ENCODE measurements at places on chromosomes 6 and 20.

GRCh38 chr20:58372806-58373205 lies 16.2 kb upstream of the VAPB start:
- no peak for DNase-seq

GRCh38 chr20:44084891-44085290 lies 102.1 kb downstream of the JPH2 start:
- DNase-seq, result no peak

GRCh38 chr6:54813892-54814291 lies 32.7 kb upstream of the FAM83B start:
- DNase-seq, result no peak

DNA sequence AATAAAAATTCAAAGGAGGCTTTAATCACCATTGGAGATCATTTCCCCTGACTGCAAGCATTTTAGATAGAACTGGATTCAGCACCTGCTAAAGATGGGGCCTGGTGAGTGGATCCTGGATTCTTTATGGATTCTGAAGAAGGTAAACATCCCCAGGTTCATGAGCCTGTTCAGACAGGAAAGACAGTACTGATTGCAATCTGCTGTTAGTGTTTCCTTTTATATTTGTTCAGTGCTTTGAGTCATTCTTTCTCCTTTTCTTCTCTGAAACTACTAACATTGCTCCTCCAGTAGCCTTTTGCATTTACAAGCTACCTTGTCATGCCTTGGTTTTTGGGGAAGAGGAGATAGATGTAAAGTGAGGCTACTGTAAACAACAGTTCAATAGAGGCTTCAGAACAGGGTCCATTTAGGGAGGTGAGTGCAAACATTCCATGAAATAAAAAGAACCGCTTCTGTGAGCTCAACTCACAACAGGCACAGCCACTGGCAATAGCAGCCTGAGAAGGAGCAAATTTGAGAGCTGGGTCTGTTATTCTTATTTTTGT lies 66.4 kb upstream of the PRL start:
- DNase-seq, result no peak

DNA sequence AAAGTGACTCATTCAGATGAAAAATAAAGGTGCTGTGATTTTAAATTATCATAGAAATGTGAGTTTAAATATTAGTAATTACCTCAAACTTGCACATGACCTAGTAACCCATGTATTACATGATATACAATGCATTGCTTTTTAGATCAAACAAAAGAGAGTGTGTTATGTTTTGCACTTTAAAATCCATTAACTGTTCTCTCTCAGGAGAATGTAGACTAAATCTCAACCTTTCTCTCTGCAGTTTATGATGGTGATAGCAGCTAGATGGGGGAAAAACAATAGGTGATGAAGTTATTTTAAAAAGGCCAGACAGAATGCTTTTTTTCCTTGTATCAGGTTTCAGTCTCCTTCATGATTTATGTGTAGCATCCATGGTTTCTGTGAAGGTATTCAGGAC lies 404.4 kb upstream of the RNF217 start:
- DNase-seq, result no peak

DNA sequence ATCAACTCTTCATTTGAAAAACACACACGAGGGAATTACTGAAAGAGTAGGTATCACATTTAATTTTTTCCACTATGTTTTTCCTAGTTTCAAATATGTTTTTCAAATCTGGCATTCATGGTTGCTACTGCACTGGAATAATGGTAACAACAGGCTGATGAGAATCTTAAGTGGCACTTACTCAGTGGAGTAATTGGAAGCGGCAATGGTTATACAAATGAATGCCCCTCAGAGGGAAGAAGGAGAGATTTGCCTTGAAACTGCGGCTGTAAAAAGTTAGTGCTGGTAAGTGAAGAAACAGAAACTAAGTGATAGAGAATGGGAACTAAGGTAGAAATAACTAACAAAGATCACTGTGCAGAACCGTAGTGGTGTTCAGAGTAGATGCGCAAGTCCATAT lies 41.0 kb upstream of the PDE7B start:
- no peak for DNase-seq

DNA sequence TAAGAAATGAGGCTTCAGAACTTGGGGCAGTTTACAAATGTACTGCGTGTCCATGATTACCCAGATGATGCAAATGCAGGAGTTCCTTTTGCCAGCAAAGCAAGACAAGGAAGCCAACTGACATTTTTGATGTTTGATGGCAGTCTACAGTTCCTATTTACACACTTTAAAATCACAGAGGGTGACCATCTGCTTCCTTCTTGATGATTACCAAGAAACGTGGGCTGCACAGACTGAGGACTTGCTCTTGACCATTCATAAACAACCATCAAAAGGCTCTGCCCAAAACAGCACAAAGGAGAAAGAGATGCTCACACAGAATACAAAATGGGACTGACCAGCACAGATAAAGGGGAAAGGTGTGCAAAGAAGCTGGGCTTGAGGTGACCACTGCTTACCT lies 79.8 kb upstream of the TRAF3IP2 start:
- no peak for DNase-seq

DNA sequence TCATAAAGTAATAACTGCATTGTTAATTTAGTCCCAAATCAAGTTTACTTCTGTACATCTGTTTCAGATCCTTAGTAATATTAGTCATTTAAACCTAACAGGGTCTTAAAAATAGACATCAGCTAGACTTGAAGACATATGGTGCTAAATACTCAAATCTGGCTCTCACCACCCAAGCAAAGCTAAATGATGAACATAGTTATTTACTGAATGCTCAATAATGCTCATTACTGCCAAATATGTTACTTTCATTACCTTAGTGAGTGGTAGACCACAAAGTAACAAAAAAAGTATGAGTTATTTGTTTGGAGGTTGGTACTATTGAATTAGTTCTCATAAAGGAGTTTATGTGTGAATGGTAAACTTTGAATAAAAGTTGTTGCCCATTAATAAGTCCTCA lies 502.1 kb downstream of the PKHD1 start:
- DNase-seq, result no peak

DNA sequence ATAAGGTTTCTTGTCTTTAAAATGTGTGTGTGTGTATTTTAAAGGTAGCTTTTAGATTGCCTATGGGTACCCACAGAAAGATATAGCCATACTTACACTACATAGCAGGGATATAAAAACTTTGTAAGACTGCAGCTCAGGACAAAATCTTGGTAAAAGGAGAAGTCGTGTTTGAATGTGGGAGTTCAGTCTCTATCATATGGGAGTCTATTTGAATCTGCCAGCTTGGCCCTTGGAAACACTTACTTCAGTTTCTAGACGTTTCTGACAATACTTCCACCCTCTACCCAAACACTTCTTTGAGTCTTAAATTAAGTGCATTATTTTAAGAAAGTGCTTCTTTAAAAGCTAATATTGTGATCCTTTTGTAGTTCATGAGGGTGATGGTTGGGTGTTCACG lies 155.7 kb downstream of the CARMIL1 start:
- DNase-seq, result no peak

DNA sequence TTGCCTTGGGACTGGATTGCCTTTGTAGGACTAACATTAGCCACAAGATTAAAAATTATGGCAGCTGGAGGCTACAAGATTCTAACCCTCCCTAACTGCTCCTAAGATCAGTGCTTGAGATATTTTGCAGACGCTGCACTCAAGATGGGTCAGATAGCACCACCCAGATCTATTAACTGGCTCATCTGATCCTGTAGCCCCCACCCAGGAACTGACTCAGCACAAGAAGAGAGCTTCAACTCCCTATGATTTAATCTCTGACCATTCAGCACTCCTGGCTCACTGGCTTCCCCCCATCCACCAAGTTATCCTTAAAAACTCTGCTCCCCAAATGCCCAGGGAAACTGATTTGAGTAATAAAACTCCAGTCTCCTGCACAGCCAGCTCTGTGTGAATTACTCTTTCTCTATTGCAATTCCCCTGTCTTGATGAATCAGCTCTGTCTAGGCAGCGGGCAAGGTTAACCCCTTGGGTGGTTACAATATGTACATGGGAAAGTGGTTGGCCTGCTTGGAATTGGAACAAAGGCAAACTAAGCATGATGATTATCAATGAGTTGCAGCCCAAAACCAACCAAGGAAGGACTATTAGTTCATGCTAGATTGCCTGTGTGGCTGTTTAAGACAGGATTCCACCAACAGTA lies 111.3 kb downstream of the OR2B2 start:
- DNase-seq, result no peak

GRCh38 chr20:35821807-35822242 lies 50.0 kb downstream of the PHF20 start:
- no peak for DNase-seq

- DNase-seq, result no peak
These were observed 55.8 kb downstream of the SNAI1 start for GRCh38 chr20:50038574-50038991.

GRCh38 chr6:88810089-88810488 lies 153.3 kb downstream of the RNGTT start:
- DNase-seq, result no peak

GRCh38 chr6:36318690-36319435 lies 17.8 kb downstream of the BNIP5 start:
- DNase-seq, result no peak

- no peak for DNase-seq
These were observed 128.8 kb downstream of the PHF3 start for GRCh38 chr6:63764318-63764916.

DNA sequence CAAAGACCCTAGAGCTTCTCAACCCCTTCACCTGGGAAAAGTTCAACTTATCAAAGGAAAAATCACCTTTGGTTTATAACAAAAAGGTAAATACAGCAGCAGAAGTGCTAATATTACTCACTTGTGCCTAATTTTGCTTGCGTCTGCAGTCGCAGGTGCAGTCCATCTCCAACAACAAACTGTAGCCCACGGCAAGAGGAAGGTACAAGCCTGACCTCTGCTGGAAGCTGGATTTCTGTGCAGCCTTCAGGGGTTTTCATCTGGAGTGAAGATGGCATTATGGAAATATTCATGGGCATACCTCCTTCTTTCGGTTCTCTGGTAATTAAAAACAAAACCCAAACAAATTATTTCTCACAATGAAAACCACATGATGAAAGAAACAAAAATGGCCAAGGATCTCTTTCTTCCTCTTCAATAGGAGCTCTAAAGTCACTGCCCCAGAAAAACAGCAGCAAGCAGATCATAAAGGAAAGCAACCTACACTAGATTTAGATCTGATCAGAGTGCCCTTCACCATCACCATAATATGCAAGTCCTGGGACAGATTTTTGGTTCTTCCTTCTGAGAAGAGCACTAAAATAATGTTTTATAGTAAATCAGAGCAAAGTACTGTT lies 7.8 kb downstream of the UBE3D start:
- no peak for DNase-seq

- DNase-seq, result no peak
These were observed 78.7 kb upstream of the PHACTR3 start for GRCh38 chr20:59525500-59526241.

DNA sequence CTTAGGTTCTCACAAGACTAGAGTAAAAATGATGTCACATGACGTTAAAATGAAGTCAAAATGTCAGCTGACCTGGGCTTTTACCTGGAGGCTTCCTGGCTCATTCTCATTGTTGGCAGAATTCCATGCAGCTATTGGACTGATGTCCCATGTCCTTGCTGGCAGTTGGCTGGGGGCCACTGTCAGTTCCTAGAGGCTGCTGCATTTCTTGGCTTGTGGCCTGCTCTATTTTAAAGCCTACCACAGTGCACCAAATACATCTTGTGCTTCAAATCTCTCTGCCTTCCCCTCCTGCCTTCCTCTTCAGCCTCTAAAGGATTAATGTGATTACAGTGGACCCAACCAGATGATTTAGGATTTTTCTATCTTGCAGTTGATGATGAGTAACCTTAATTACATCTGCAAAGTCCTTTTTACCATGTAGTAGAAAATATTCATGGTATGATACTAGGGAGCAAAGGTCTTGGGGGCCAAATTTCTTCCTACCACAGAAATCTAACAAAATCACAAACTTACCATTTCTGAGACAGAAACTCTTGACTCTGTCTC lies 81.9 kb downstream of the FIG4 start:
- DNase-seq, result no peak

DNA sequence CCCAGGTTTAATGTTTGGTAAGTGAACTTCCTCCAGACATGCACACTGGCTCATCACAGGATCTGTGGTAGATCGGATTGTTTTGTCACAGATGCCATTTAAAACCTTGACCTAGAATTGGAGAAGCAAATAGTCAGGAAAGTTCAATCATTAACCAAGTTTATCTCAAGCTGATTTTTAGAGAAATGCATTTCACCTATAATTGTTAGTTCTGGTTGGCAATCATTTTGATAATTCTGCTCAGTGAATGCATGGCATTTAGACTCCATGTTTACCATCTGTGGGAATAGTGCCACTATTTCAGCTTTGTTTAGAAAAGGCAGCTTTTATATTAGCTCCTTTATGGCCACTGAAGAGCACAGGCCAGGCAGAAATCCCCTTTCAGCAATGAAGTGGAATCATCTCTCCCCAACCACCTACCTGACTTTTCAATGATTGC lies 73.9 kb upstream of the IPCEF1 start:
- no peak for DNase-seq

GRCh38 chr6:116764629-116764960 lies 924 bp downstream of the FAM162B start:
- no peak for DNase-seq

DNA sequence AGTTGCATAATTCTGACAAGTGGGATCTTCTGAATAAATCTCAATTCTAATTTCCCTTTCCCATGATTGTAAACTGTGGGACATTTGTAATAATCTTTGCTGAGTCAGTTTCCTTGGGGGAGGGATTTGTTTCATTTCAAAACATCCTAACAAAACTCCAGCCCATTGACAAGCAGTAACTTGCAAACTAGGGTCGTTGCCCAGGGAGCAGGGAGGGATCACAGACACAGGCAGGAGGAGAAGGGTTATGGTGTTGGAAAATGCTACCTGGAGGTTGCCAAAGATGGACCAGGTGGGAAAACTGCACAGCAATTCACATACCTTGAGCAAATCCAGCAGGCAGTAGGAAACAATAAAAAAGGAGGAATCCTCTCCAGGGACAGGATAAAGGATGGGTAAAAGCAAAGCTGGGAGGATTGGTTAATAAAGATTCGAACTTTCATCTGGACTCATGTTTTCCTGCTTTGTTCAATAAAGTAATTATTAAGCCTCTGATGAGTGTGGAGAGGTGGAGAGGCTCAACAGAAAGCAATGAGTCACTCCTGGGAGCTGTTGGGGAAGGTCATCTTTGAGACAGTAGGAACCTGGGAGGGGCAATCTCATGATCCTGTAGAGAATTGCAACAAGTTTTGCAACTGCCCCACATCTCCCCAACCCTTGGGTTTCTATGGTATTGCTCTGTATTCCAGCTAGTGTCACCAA lies 87.3 kb upstream of the AKIRIN2 start:
- no peak for DNase-seq

GRCh38 chr6:149934249-149935156 lies 7.3 kb upstream of the ULBP2 start:
- DNase-seq, result peak; percentile 33

GRCh38 chr6:40075056-40075590 lies 140.9 kb upstream of the MOCS1 start:
- no peak for DNase-seq

- DNase-seq, result no peak
These were observed 2.5 kb downstream of the RBM39 start for GRCh38 chr20:35739294-35740163.

GRCh38 chr6:20335872-20336271 lies 65.8 kb upstream of the E2F3 start:
- DNase-seq, result no peak

GRCh38 chr6:152206072-152206818 lies 398.8 kb downstream of the ESR1 start:
- no peak for DNase-seq

All from brain pericyte (primary cell).